H9 (cell line): ENCODE measurements at places on chromosomes 3 and 15. TPM values are rescaled to one million over a fixed set of nuclear protein-coding genes. Genes with fewer than 3 reads are reported as not detected.

DNA sequence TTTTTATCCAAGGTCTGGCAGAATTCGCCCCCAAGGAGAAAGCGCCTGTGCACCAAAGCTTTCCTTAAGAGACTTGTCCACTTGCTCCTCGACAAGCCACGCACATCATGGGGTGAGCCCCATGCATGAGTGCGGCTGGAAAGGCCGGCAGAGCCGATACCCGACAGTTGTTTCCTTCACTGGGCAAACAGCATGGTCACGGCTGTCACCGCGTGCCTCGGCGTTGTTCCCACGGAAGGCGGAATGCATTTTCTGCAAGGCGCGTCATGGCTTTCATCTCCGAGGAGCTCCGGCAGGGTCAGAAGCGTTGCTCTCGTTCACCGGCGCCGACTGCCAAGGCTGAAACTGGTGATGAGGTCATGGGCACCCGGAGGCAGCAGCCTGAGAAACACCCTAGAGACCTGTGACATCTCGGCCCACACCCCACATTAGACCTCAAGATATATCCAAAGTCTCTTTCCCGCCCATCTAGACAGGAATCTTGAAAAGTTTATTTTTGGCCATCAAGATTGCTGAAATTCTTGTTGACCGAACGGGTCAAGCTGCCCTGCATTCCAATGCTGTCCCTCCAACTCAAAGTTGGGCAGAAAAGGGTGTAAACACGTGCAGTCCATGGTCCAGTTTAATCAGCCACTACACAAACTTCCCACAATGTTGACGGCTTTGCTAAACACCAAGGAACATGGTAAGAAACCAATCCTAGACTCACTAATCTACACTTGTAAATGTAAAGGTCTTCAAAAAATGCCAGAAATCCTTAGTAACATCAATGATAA is 604 bp upstream of the TJP1 start:
- DNase-seq: no peak

GRCh38 chr15:61380270-61380669 is 151.2 kb upstream of the RORA start:
- no peak for DNase-seq

DNA sequence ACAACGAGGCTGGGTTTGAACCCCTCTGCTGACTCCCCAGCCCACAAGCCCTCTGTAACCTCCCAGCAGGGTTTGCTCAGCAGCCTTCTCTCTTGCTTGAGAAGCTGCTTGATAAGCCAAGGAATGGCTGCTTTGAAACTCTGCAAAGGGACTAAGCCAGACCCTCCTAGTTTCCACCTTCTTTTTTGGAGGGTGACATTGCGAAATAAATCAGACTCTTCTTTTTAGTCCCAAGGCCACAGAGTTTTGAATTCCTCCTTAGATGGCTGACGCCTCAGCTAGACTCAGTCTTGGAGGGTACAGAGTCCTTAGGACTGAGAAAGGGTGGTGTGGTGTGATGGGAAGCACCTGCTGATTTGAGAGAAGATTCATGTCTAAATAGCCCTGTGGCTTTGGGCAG is 1.2 kb downstream of the TGM4 start:
- DNase-seq: no peak

GRCh38 chr3:151789853-151790463 is 24.0 kb upstream of the AADAC start:
- DNase-seq: no peak

Gene FAN1
- 27.4 and 28.2 TPM in 2 replicates for total RNA-seq

DNA sequence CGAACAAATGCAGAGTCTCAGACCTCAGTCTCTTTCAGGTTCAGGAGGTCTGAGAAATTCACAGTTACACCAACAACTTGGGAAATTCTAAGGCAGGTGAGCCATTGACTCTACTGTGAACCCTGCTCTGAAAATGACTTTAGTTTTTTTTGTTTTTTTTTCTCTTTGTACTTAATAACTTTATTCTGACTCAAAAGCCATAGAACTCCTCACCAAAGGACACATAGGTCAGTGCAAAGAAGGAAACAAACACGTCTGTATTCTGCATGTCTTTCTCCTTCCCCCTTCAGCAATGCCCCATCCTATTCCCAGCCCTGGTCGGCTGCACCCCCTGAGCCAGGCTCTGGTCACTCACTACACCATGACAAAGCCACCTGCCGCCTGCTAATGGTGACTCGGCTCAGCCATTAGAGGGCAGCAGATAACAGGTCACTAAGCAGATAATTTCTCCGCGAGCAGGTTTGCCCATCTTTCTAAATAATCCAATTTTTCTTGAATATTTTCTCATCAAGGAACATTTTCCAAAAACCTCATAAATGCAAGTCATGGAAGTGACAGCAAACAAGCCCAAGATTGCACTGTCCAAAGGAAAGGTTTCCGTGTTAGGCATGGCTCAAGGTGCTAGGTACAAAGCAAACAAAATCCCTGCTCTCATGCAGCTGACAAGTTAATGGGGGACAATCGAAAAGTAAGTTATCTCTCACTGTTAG is 37.7 kb downstream of the TM4SF4 start:
- peak; percentile 79 for DNase-seq

Gene SLC9C1
- total RNA-seq: 0.15 and 0.50 TPM in 2 replicates

Gene HES1
- total RNA-seq: 23.2 and 23.3 TPM in 2 replicates

Gene ADIPOQ
- not detected in 2 replicates for total RNA-seq

GRCh38 chr15:68425428-68426060 is 6.4 kb downstream of the ITGA11 start:
- DNase-seq: no peak

GRCh38 chr3:66441129-66441528 is 59.7 kb downstream of the LRIG1 start:
- DNase-seq: no peak

DNA sequence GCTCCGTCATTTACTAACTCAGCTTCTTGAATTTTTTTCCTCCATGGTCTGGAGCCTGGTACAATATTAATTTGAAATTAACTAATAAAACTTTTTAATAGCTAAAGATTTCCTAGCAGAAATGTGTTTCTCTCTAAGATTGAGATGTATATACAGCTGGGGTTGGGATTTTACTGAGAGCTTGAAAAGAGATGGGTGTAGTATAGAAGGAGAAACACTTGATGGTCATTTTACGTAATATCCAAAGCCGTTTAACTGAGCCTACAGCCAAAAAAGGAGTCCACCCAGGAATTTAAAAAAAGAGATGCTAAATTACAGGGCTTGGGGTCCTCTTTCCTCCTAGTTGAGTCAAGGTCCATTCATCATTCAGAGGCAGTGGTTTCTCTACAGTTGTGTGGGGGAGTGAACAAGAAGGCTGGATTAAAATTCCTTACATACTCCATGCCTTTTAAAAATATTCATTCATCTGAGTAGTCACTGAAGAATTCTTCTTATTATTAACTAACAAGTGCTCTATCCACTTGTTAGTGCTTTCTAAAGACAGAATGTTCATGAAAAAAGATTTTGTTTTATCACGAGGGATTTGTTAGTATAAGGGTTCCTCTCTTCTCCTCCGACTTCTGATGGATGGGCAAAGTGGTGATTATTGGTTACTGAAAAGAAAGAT is 255.3 kb upstream of the IL12A start:
- no peak for DNase-seq

DNA sequence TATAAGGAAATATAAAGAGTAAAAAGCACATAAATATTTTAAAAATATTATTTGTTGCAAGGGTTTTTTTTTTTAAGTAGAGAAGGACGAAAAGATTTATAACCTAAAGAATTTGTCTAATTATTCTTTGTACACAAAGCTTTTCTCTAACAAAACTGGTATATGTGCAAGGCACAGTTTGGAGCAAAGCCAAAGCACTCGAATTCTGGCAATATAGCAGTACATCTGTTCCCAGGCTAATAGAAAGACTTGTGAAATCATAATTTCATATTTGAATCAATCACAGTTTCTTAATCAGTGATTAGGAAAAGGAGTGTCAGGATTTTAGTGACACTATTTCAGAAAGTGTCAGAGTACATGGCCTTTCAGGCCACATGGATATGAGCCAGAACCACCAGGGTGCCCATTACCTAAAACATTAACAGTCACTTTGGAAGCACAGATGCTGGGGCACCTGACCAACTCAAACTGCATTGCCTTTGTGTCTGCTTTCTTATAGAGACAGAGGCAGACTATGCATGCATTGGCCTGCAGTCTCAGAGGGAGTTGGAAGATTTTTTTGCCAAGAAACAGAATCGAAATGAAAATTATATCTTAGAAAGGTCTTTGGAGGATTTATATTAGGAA is 651.8 kb upstream of the SGO1 start:
- no peak for DNase-seq

GRCh38 chr3:56123487-56123886 is 344.8 kb downstream of the ERC2 start:
- peak; percentile 78 for DNase-seq

DNA sequence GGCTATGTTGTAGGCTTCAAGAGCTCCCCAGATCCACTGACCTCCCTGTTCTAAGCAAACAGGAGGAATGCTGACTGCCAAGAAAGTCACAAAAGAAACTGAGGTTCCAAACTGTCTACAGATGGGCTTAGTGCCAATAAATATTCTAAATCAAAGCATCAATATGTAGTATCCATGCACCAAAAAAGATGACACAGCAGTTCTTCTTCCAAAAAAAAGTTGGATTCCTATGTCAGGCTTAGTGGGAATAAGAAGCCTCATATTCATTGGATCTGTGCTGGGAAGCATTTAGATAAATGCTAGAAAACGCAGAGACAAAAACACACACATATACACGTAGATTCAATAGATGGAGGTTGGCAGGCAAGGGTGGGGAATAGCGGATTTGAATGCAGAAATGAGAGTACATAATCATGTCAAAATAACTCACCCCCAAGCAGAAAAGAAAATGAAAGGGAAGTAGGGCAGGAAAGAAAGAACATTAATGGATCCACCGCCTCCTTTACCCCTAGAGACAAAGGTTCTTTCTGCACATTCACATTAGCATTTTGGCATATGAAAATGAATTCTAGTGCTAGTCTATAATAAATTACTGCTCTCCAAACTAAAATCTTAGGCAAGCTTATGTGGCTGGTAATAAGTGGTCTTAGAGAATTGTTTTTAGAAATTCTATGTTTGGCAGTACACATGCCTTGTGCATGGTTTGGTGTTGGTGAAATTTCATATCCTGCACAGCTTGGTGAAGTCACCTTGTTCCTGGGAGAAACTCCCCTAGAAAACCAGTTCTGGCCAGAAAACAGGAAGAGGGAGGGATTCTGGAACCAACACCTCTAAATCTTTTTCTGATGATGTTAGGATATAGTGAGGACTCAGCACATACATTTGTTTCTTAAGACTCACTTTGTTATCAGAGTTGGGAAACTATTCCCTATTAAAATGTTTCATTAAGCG is 283.4 kb downstream of the LSAMP start:
- no peak for DNase-seq

Gene SAMD7
- not detected in 2 replicates for total RNA-seq

DNA sequence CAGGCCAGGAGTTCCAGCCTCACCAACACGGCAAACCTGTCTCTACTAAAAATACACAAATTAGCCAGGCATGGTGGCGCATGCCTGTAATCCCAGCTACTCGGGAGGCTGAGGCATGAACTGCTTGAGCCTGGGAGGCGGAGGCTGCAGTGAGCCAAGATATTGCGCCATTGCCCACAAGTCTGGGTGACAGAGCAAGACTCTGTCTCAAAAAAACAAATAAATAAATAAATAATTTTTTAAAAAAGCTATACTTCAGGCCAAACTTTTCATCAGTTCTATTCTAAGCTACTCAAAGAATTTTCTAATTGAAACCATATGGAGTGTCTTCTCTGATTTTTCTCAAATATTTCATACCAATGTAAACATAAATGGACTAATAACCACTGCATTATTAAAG is 43.5 kb downstream of the PHC3 start:
- no peak for DNase-seq

Gene ADCY5
- 5.0 and 6.1 TPM in 2 replicates for total RNA-seq

Gene SELENOK
- 30.3 and 34.6 TPM in 2 replicates for total RNA-seq

DNA sequence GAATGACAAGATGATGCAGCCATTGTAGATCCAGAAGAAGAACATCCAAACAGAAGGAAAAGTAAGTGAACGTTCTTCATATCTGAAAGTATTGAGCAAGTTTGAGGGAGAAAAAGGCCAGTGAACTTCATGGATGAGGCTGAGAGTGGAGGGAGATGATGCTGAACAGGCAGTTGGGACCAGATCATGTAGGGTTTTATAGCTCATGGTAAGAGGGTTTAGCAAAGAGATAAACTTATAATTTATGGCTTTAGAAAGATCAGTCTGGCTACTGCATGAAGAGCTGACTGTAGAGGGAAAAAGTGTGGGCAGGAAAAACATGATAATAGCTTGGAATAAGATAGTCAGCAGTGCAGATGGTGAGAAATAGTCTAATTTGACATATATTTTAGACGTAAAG is 192.6 kb upstream of the LPP start:
- no peak for DNase-seq

- no peak for DNase-seq
Measured at GRCh38 chr3:3160826-3161225, 18.7 kb downstream of the CRBN start.

- DNase-seq: no peak
Measured at GRCh38 chr3:111676211-111677006, 81.3 kb upstream of the ZBED2 start.

DNA sequence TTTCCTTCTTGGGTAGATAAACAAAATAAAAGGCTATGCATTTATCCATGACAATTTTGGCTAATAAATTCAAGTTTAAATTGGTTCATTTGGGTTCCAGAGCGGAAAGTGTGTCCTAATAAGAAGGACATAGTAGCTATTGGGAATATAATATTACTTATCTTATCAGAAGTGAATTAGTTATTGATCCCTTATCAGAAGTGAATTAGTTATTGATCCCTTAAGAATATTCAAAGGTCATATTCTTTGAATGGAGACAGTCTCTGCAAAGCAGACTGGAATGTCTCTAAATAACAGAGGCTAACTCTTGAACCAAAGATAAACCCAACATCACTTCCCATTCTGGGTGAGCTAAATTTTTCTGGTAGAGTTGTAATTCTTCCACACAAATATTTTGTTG is 290.7 kb upstream of the BCHE start:
- DNase-seq: no peak
